ENCODE measurements at places on chromosomes 1 and 21. TPM values are rescaled to one million over a fixed set of nuclear protein-coding genes. Genes with fewer than 3 reads are reported as not detected.

The GOLT1A gene
- not detected for polyA plus RNA-seq

- no peak for DNase-seq
Measured at GRCh38 chr1:199453723-199454122, 573.8 kb upstream of the NR5A2 start.

DNA sequence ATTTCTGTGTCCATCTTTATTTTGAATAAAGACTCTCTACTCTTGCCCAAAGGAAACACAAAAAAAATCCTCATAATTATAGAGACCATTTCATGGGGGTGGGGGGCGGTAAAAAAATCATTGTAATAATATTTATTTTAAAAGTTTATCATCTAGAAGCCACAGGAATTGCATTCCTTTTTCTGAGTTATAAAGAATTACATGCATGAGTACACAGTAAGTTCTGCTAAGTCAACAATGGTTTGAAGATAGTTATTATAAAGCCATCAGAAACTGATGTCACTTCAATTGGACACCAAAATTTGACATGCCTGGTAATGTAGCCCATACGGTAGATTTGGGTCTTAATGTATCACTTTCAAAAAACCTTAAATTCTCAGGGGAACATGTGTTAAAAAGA, 478.1 kb upstream of the NR5A2 start:
- no peak for DNase-seq

- no peak for DNase-seq
Measured at GRCh38 chr1:109527098-109527811, 12.4 kb upstream of the GPR61 start.

DNA sequence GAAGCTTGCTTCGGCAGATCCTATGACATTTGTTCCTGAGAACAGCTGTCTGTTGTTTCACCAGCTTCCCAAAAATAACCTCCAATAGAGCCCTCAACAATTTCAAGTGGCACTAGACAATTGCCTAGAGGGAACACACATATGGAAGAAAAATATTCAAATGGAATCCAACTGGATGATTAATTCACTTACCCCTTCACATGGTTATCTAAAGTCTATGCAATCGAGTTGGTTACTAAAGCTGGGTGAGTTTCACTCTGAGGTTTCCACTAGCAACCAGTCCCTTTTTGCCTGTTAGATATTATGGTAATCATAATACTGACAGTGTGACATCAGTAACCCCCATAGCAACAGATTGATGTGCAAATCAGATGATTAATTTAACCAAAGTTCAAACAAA, at the start of gene LEMD1:
TSS of gene LEMD1 (minus strand) at position 259 of the 400 bp plus-strand sequence. CDS start 1,520 bp downstream, outside the sequence.
- no peak for DNase-seq
